ENCODE measurements at places on chromosomes 16 and 17.
A peak's percentile ranks its signal among the peaks of the same experiment; 100 is the strongest.

DNA sequence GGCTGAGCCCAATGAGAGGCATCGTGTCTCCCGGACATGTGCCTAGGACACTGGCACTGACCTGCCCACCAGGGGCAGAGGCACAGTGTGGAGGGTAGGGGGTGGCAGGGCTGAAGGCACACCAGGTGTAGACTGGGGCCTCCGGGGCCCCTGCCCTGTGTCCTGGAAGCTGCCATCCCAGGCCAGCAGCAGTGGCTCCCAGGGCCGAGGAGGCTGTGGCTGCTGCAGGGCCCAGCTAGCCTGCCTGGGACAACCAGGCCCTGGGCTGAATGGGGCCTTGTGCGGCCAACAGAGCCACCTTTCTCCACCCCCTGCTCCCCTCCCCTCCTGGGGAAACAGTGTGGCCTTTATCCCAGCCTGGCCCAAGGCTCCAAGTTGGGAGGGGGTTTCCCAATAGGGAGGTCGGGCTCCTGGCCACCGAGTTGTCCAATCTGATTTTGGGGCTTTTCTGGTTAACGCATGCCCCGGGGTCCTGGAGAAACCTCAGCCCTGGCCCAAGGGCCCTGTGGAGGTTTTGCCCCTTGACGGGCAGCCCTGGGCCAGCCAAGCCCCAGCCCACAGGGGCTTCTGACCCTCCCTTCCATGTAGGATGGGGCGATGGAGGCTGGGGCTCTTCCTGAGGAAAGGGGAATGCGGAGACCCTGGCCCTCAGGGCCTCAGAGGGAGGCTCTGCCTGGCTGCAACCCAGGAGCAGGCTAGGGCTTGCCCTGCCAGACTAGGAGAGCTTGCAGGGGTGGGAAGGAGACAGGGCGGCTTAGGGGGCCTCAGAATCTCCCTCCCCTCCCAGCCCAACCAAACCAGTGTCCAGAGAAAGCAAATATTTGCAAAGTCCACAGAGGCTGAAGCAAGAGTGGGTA, 4.2 kb downstream of the MTSS2 start:
- no peak for DNase-seq

GRCh38 chr16:34050787-34051320, 591.4 kb downstream of the TP53TG3F start:
- DNase-seq: no peak

DNA sequence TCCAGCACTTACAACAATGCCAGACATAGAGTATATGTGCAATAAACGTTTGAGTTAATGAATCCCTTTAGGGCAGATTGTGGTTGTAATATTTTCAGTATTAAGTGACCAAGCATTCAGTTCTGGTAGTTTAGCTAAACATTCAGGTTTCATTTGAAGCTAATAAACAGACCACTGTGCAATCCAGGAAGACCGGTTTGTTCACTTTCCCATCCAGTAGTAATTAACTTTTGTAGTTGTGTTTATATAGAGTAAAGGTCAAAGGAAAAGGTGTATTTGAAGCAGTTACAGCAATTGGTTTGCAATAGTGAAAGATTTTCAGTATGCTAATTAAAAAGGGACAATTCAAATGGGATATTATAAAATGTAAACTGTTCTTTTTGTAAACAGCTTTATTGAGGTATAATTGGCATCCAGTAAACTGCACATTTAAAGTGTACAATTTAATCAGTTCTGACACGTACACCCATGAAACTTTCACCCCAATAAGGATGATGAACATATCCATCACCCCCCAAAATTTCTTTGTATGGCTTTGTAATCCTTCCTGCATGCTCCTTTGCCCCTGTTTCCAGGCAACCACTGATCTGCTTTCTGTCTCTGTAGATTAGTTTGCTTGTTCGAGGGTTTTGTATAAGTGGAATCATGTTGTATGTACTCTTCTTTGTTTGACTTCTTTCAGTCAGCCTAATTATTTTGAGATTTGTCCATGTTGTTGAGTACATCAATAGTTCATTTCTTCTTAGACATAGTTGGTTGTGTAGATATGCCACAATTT, 26.3 kb downstream of the MRTFB start:
- DNase-seq: no peak

DNA sequence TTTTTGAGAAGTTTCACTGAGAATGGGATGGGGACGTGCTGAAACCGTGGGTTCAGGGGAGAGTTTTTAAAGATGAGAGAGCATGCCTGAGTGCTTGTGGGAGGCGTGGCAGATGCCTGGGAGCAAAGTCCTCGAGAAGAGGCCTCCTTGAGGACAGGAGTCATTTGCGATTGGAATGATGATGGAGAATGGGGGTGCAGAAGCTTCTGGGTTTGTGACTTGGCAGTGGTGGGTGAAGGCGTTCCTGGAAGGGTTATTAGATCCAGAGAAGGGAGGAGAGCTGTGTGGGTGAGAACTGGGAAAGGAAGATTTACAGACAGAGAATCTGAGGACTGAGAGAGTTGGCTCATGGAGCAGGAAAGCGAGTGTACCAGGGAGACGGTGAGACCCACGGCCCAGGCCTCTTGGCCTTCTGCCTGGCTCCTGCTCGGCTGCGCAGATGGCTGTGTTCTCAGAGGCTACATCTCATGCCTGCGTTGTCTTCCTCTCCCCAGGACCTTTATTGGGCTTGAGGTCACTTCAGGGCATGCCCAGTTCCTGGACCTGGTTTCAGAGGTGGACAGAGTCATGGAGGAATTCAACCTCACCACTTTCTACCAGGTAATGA, 8.6 kb upstream of the MMP15 start:
- DNase-seq: no peak

- peak; percentile 31 for DNase-seq
Observed at GRCh38 chr17:45302649-45303173, 14.1 kb downstream of the MAP3K14 start.

- DNase-seq: no peak
Observed at GRCh38 chr17:71985111-71986039, 135.4 kb upstream of the SOX9 start.

DNA sequence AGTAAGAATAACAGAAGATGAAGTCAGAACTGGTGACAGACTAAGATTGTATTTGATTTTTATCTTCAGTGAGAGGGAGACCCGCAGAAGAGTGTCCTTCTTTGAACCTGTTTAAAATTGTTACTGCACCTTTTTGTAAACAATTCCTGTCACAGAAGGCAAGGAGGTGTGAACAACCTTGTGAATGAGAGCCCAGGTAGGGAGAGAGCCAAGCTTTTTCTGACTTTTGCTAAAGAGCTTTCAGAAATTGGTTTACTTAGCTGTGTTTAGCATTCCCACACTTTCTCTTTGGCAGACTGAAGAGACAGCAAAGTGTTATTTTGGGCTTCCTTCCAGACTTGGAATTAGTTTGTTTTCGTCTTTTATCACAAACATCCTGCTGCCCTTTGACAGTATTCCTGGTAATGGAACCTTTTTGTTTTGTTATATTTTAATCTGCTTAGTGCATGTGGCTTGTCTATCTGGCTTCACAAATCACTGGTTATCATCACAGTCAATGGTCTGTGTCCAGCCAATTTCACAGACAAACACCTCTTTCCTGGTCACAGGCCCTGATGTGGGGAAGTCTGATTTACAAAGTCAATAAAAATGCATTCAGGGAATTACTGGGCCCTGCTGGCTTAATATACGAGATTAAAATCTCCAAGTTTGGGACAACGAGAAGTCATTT, 85.7 kb upstream of the HS3ST2 start:
- no peak for DNase-seq

DNA sequence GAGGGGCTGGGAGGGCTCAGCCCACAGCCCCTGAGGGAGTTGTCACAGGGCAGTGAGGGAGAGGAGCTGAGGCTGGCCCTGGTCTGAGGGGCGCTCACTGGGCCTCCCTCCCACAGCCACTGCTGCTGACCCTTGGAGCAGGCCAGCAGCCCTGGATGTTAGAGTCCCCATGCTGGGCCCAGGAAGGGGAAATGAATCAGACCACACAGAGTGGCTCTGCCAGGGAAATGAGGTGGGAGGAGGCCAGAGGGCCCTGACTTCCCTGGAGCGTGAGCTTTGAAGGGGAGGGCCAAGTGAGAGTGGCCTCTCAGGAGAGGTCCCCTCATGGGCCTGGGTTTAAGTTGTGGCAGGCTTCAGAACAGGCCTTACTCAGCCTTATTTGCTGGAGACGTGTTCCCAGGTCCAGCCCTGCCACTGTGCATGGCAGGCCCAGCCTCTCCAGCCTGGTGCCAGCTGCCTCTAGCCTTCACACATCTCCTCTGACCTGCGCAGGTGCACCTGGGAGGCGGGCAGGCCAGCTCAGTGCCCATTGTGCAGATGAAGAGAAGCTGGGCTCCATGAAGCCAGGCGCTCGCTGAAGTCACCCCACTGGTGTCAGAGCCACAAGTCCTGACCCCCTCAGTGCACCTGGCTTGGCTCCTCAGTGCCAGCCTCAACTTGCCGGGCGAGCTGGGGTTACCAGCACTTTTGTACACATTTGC, 15.4 kb downstream of the GPT2 start:
- DNase-seq: no peak

DNA sequence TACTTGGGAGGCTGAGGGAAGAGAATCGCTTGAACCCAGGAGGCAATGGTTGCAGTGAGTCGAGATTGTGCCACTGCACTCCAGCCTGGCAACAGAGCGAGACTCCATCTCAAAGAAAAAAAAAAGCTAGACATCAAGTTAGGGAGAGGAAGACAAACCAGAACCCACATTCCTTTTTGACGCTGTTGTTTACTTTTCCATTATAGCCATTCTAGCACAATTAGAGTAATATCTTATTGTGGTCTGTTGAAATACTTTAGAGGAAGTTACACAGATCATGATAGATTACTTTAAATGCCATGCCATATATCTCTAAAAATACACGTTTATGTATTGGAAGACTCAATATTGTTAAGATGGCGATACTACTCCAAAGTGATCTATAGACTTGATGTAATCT, 16.5 kb upstream of the ABCC1 start:
- no peak for DNase-seq

- no peak for DNase-seq
Observed at GRCh38 chr16:65181071-65181561, 59.3 kb upstream of the CDH11 start.

GRCh38 chr16:73549984-73550631, 502.2 kb upstream of the ZFHX3 start:
- no peak for DNase-seq

DNA sequence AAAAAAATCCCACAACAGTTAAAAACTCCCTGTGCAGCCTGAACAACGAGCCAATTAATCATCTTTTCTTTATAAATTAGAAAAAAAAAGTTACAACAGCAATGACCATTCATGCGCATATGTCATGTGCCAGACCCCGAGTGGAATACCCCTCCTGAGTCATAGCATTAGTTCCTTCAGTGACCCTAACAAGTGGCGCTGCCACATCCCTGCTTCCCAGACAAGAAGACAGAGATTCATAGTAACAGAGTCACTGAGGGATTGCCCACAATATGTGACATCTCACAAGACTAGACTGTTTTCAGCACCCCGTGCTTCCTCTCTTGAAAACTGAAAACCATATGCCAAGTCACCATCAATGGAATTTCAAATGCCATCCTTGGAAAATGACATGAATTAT, 7.9 kb downstream of the UMOD start:
- no peak for DNase-seq

DNA sequence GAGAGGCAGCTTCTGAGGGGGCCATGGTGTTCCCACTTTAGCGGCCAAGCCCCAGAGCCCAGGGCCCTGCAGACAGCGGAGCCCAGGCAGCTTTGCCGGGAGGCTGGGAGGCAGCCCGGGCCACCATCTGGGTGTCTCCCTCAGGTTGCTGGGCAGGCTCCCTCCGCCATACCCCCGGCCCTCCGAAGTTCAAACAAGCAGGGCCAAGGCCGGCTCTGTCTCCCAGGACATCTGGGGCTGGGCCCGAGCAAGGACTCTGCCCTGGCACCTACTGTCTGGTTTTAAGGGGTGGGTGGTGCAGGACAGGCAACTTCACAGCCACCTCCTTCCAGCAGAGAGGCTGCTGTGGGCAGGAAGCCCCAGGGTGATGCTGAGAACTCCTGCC, 2.6 kb downstream of the DUS1L start:
- no peak for DNase-seq

DNA sequence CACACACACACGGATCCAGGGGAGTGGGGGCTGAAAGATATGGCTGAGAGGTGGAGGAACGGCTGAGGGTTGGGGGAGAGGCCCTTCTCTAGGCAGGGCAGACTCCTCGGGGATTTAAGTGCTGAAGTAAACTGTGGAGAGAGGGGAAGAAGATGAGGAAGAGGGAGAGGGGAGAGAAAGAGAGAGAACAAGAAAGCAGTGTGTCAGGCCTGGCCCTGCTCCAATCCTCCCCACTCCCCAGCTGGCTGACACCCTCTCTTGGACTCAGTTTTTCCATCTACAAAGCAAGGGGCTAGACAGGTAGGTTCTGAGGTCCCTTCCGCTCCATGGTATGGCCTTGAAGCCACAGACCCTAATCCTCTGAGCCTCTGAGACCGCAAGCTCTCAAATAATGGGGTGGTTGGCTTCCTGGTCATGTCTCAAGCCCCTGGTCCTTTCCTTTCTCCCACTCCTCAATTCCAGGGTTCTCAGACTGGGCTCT, 2.0 kb downstream of the VAMP2 start:
- DNase-seq: no peak

All from activated CD4-positive, alpha-beta T cell treated with anti-CD3 and anti-CD28 coated beads, Interleukin-2, amount 50 U/mL, for 4 hours (primary cell).